Hepatic stellate cell (primary cell): ENCODE measurements at places on chromosomes 5 and 9.

- no peak for DNase-seq
Measured at GRCh38 chr9:19643875-19644274, 145.0 kb downstream of the SLC24A2 start.

GRCh38 chr9:16866587-16866986, 3.9 kb downstream of the BNC2 start:
- DNase-seq: no peak

GRCh38 chr9:93132287-93132927, 1.6 kb downstream of the NINJ1 start:
- DNase-seq: peak; percentile 62

DNA sequence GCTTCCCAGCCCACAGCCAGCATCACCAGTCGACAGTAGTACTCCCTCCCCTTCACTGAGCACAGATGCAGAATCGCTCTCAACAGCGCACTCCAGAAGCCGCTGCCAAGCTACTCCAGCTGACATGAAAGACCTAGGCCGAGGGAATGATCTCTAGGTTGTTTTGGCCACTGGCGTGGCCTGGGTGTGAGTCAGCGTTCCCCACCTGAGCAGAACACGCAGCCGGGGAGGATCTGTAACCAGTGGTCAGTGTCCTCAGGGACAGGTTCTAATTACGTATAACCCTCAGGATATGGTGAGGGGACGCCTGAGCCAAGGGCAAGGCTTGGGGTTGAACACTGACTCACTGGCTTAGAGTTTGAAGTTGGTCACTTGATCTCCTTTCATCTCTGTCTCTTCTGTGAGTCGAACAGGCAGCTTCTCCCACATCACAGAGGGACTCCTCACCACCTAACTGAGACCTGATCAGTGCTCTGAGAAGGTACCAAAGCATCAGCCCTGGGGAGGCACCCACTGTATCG, 76.9 kb upstream of the IL17B start:
- DNase-seq: no peak

- no peak for DNase-seq
Measured at GRCh38 chr5:37724395-37725125, 115.3 kb downstream of the GDNF start.

GRCh38 chr9:126122901-126123616, 203.6 kb upstream of the MVB12B start:
- no peak for DNase-seq

DNA sequence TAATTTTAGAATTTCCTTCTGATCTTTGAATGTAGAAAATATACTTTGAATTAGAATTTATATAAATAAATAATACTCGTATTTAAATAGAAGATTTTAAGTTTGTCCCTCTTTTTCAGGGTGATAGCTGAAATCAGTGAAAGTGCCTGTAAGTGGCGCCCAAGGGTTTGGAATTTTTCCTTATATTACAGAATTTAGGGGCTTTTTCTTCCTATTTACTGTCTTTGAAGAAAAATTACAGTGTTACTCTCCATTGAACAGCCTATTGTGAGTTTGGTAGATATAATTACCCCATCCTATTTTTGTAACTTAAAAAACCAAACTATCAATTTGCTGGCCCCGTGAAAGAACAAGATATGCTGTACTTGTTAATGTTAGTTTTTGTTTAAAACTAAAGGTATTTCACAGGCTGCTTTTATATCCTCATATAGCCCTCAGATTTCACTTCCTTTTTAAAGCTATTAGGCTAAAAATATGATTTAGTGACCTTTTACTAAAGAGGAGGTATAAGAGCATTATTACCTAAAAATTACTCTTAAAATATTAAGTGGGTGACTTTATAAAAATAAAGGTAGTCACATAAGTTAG, 3.2 kb downstream of the MAP3K1 start:
- no peak for DNase-seq

DNA sequence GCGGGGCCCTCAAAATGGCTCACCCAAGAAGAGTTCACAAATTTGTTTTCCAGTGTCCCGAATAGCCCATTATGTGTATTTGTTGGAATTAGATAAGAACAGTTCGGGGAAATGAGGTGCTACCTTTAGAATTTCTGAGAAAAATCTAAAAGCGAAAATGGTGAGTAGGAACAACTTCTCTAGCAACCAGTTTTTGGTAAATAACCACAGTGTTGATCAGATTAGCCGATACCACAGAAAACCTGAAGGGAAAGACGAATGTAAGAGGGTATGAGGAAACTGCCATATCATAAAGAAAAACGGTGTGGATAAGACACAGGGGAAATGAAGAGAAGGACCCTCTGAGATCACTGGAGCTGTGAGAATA, 31.0 kb downstream of the ADAM19 start:
- DNase-seq: no peak

DNA sequence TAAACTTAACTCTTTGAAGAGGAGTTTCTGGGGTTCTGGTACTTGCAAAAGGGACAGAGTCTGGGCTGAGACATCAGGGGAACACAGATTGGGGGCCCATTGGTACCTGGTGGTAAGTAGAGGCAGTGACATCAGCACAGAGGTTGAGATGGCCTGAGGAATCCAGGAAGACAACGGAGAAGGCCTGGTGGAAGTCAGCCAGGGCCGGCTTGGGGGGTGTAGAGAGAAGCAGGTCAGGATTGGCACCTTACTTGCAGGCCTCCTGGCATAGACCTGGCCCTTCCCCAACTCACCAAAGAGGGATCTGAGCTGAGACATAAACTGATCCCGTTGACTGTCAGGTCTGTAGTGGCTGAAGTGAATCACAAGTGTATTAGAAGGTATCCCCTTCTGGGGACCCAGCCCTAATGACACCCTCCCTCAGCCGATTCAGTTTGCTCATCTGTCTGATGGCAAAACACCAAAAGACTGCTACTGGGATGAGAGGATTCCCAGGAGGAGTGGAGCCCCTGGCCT, 5.5 kb downstream of the NOL6 start:
- DNase-seq: peak; percentile 2

DNA sequence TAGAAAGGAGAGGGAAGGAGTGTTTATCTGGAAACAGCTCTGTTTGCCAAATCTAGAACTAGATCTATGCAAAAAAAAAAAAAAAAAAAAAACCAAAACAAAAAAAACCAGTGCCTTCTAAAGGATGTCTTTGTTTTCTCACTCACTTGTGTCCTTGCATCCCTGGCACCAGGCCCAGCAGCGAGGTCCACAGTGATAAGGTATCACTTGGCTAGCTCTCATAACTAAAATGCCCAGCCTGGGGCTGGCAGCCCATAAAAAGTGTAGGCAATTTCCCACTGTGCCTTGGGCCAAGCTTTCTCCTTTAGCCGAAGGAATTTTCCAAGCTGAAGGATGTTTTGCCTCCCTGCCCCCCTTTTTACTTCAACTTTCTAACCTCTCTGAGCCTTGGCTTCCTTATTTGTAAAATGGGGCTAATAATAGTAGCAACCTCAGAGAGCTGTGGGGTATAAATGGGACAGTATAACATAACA, 20.8 kb downstream of the RGS3 start:
- no peak for DNase-seq

DNA sequence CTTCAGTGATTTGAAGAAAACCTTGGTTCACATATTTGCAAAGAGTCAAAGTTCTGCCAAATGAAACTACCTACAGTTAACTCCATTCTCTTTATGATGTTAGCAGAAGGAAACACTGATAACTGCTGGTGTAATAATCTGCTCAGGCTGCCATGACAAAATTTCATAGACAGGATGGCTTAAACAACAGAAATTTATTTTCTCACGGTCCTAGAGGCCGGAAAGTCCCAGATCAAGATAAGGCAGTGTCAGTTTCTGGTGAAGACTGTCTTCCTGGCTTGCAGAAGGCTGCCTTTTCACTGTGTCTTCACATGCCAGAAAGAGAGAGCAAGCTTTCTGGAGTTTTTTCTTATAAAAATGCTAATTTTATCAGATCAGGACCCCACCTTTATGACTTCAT, 102.4 kb upstream of the PARP8 start:
- DNase-seq: no peak

DNA sequence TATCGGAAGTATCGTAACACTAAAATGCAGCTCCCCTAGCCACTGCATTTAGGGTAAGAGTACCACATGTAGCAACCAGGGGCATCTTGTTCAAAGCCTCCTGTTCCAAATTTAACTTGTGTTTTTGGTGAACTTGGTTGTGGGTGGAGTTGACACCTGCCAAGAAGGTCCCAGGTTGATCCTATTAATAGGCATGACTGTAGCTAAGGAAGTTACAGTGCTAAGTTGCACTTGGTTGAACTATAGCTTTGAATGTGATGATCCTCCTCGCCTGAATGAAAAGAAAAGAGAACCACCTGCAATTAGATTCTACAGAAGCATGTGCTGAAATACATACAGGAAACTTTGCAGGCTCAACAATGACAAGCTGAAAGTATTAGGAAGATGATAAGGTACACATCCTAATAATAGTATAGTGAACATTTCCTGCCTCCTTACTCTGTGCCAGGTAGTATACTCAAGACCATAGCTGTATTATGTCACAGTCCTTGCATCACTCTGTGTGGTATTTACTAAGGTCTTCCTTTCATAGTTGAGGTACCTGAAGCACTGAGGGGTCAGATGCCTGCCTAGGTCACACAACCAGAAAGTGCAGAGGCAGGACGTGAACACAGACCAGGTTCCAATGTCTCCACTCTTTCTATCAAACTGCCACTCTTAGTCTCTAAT, 64.5 kb upstream of the PIP5K1B start:
- no peak for DNase-seq

GRCh38 chr5:150789943-150790611, 11.5 kb downstream of the SMIM3 start:
- DNase-seq: peak; percentile 66

DNA sequence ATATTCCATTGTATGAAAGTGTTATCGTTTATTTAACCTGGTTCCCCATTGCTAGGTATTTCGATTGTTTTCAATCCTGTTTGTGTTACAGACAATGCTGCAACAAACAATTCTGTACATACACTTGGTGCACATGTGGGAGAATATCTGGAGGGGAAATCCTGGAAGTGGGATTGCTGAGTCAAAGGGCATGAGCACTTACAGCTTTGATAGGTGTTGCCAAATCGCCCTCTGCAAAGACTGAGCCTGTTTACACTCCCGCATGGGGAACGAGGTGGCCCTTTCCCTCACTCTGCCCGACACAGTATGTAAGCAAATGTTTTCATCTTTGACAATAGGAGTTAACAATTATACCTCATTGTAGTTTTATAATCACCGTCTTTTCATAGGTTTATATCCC, 66.2 kb downstream of the PDE6A start:
- DNase-seq: no peak
